Kidney (tissue), 22 donors: ENCODE measurements at places on chromosomes 3 and 15. TPM values are rescaled to one million over a fixed set of nuclear protein-coding genes. Genes with fewer than 3 reads are reported as not detected.

DNA sequence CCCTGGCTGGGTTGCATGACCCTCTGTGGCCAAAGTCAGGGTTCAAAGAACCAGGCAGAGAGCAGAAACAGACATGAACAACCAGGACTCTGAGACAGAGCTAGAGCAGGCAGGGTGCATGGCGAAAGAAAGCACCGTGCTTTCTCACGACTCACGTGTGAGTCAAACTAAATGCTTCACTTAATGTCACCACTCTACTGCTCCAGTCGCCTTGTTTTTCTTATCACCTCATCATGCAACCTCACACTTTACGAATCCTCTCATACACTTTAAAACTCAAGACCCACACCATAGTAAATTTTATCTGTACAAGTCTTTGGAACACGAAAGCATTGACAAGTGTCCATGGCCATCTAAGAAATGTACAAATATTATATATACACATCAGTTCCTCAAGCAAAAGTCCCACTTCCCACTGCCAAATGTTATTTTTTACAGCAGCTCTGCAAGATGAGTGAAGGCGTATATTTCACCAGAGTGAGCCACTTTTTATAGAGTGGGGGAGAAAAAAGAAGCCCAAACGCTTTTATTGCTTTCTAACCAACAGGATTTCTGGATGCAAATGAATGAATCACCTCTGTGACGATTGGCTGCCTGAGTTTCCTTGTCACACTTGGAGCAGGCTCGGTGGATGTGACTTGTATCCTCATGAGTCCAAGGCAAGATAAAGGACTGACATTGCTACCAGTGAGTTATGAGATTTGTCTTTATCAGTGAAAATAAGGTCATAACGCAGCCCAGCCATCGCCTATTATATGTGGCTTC lies 16.0 kb upstream of the MEGF11 start:
- H3K27ac ChIP-seq = no peak overlapping the region
- H3K36me3 ChIP-seq = no peaks in the 10 kb centered on the region
- H3K27me3 ChIP-seq = no peaks in the 10 kb centered on the region

The CFAP100 gene
- total RNA-seq = not detected

DNA sequence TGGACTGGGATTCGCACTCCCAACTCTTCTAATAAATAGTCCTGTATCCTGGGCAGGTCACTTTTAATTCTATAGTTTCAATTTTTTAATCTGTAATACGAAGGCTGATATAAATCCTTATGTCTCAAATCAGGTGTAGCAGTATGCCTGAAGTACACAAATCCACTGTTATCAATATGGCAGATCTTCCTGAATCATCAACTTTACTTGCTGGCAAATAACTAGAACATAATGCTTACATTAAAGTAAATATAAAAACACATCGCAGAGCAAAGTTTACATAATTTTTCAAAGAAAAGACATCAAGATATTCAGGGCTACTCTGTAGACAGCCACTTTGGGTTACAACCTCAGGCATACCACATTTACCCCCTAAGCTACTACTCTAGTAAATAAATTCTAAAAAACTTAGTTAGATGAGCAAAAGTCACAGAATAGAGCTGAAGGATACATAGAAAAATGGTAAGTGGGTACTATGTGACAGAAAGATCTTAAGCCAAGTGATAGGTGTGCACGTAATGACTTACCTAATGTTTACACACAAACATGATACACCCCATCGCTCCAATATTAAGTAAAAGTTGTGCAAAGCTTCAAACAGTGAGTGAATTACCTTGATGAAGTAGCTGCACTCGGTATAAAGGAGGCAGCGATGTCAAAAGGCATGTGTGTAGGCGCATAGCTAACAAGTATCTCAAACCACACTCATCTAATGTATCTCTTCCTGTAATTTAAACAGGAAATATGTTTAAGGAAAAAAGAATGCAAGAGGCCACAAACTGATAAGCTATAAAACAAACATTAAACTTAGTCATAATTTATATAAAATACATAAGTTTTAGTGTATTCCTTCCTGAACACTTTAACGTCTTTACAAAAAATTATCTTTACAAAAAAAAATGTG lies 127.9 kb downstream of the DMXL2 start:
- no peak overlapping the region for H3K27ac ChIP-seq
- H3K36me3 ChIP-seq = no peaks in the 10 kb centered on the region

The PTH1R gene
- 286 TPM for total RNA-seq

The CAPN3 gene
- total RNA-seq = 12.9 TPM

- no peak for DNase-seq
- no peak overlapping the region for H3K4me3 ChIP-seq
- H3K4me1 ChIP-seq = peaks cover 8% of the 10 kb centered on the region
- no peaks in the 10 kb centered on the region for H3K36me3 ChIP-seq
- no peak overlapping the region for H3K27ac ChIP-seq
- H3K27me3 ChIP-seq = no peaks in the 10 kb centered on the region
These were observed 667.1 kb upstream of the ADAMTS9 start for GRCh38 chr3:65354880-65355279.

DNA sequence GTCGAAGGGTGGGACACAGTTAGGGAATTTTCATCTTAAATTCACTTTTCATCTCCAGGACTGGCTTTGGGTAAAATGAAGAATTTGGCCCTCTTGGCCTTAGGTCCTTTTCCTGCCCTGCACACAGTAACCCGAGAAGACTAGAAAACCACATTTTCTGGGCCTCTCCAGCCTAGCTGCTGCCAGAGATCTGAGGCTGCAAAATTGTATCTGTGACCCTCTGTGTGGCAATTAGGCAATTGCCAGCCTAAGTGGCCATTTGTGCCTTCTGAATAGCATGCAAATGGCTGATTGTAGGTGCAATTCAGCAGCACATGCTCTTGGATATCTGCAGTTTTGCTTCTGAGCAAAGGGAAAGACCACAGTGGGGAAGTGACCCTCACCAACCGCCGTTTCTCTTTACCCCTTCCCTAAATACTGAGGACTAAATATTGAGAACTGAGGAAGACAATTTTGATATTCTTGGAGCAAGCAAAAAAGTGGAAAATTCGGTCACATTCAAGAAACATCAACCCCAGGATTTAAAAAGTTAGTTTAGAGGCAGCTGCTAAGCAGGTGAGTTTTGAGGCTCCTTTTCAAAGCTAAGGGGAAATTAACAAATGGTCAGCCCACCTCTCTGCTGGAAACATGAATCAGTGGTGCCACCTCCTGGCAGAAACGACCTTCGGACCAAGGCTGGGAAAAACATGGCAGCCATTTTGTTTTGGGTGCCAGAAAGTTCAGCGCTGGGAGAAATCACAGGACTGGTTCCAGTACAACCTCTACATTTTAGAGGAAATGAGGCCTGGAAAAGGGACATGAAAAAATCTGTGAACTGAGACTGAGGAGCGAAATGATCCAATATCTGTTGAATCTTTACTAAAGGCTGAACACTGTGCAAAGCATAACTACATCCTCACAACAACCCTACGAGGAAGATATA lies 56.6 kb upstream of the PRTG start:
- no peaks in the 10 kb centered on the region for H3K36me3 ChIP-seq
- no peaks in the 10 kb centered on the region for H3K4me1 ChIP-seq
- no peak overlapping the region for H3K27ac ChIP-seq
- no peak for DNase-seq

The TMEM40 gene
- total RNA-seq = not detected

DNA sequence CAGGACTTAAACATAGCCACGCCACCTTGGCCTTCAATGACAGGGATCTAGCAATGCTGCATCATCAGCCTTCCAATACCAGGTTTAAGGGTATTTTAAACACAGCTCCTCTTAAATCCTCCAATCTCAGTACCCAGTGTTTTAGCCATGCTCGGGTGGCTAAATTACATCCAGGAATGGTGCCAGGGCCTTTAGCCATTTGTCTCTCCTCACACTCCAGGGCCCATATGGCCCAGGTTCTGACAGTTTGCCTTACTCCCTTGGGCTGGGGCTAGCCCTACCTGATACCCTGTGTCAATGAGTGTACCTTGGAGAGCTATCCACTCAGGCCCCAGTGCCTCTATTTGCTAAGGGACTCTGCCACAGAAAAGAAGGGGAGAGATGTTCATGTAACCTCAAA lies 29.4 kb downstream of the ZNF589 start:
- H3K4me1 ChIP-seq = no peaks in the 10 kb centered on the region
- no peak for DNase-seq
- H3K4me3 ChIP-seq = no peak overlapping the region
- H3K36me3 ChIP-seq = peaks cover 5% of the 10 kb centered on the region
- H3K27ac ChIP-seq = no peak overlapping the region

DNA sequence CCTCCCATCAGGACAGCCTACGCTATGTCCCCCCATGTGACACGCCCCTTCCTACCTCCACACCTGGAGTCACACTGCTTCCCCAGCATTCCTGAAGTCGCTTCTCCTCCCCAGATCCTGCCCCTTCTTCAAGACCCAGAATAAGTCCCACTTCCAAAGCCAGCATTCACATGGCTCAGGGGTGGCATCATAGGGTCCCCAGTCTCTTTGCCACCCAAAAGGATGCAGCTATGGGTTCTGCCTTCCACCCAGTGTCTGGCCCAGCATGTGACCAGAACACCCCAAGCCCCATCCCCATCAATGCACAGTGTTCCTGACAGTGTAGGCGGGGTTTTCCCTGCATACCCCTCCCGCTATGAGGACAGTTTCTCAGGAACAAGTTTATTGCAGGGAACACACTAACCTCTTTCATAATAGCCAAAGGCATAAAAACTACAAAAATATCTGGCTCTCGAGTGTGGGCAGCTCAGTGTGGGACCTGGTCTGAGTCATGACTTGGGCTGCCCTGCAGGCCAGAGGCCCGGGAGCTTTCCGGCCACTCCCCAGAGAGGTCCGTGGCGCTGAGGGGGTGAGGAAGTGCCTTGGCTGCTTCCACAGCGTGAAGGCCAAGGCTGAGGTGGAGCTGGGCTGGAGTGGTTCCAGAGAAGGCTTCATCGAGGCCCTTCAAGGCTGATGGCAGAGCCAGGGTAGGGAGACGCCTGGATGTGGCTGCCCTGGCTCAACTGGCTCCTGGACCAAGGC lies 5.8 kb downstream of the ISLR start:
- peaks cover 3% of the 10 kb centered on the region for H3K4me1 ChIP-seq
- no peaks in the 10 kb centered on the region for H3K27me3 ChIP-seq
- no peak overlapping the region for H3K4me3 ChIP-seq

DNA sequence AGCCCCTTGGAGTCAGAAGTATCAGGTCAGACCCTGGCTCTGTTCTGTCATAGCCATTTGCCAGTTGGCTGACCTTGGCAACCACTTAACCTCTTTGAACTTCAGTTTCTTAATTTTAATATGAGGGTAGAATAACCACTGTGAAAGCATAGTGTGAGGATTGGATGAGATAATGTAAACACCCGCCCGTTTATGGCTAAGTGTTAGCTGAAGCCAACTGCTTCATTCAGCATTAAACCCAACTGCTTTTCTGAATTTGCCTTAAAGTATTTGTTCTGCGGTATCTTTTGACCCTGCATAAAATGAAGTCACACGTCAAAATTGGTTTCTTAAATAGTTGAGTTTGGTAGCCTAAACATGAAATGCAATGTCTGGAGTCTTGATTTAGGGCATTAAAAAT lies 121.5 kb upstream of the ABHD17C start:
- no peaks in the 10 kb centered on the region for H3K4me1 ChIP-seq
- no peak overlapping the region for H3K4me3 ChIP-seq
- H3K36me3 ChIP-seq = peaks cover 13% of the 10 kb centered on the region
- no peak overlapping the region for H3K27ac ChIP-seq
- no peaks in the 10 kb centered on the region for H3K27me3 ChIP-seq

The EBLN2 gene
- total RNA-seq = 4.5 TPM

The LHFPL4 gene
- total RNA-seq = 0.25 TPM

DNA sequence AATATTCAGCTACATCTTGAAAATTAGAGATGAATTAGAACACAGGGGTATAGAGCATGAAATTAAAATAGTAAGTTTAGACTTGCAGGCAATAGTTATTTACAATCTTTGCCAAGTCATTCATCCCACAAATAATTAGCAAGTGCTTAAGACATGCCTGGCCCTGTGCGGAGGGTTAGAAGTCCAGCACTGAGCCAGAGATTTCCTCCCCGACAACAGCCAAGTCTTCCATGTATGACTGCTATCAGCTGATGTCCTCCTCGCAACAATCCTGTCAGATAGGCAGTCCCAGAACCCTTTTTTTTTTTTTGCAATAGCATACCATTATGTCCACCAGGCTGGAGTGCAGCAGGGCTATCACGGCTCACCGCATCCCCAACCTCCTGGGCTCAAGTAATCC lies 14.6 kb downstream of the SIN3A start:
- no peaks in the 10 kb centered on the region for H3K27me3 ChIP-seq
- H3K27ac ChIP-seq = no peak overlapping the region
- H3K36me3 ChIP-seq = no peaks in the 10 kb centered on the region
- H3K4me1 ChIP-seq = no peaks in the 10 kb centered on the region
- no peak for DNase-seq

The TEX55 gene
- total RNA-seq = not detected

- DNase-seq = no peak
- H3K27me3 ChIP-seq = no peaks in the 10 kb centered on the region
- no peak overlapping the region for H3K27ac ChIP-seq
These were observed 64.8 kb upstream of the SEC61A1 start for GRCh38 chr3:127987309-127987995.

GRCh38 chr3:28980631-28981030 lies 300.2 kb upstream of the RBMS3 start:
- no peaks in the 10 kb centered on the region for H3K36me3 ChIP-seq
- H3K27me3 ChIP-seq = no peaks in the 10 kb centered on the region
- H3K4me1 ChIP-seq = no peaks in the 10 kb centered on the region

DNA sequence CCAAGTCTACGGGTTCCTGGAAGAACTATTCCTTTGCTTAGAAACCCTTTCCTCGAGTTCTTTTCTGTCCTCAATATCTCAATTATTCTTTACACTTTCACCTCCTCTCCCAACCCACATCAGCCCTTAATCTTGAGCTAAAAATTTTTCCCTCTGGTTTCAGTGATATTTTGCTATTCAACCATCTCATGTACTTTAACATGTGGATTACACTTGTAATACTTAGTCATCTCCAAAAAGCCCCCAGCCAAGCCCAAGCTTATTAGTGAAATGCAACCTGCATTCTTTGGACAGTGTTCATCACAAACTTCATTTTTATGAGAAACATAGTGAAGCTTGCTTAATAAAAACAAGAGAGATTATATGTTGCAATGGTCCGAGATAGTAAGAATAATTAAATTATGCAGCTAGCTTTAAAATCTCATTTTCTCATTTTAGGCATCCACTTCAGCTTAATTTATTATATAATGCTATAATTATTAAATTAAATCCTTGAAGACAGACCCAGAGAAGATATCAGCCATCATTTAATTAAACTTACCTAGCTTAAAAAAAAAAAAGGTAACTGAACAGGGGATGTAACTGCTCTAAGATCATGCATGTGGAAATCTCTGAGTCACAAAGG lies 534.5 kb upstream of the TBL1XR1 start:
- no peak for DNase-seq
- no peak overlapping the region for H3K27ac ChIP-seq
- no peak overlapping the region for H3K4me3 ChIP-seq
- no peaks in the 10 kb centered on the region for H3K27me3 ChIP-seq

The CTDSPL gene
- 78.3 TPM for total RNA-seq

GRCh38 chr3:8001712-8002111 lies 499.9 kb upstream of the LMCD1 start:
- H3K4me1 ChIP-seq = no peaks in the 10 kb centered on the region
- no peak for DNase-seq
- H3K4me3 ChIP-seq = no peak overlapping the region
- H3K27ac ChIP-seq = no peak overlapping the region
- H3K36me3 ChIP-seq = no peaks in the 10 kb centered on the region
